ENCODE measurements at places on chromosomes 5 and 9. TPM values are rescaled to one million over a fixed set of nuclear protein-coding genes. Genes with fewer than 3 reads are reported as not detected.

GRCh38 chr9:11469745-11470144 is 856.9 kb upstream of the PTPRD start:
- no peak for DNase-seq

- DNase-seq: no peak
These were observed 5.7 kb downstream of the MAPKAP1 start for GRCh38 chr9:125701351-125701750.

DNA sequence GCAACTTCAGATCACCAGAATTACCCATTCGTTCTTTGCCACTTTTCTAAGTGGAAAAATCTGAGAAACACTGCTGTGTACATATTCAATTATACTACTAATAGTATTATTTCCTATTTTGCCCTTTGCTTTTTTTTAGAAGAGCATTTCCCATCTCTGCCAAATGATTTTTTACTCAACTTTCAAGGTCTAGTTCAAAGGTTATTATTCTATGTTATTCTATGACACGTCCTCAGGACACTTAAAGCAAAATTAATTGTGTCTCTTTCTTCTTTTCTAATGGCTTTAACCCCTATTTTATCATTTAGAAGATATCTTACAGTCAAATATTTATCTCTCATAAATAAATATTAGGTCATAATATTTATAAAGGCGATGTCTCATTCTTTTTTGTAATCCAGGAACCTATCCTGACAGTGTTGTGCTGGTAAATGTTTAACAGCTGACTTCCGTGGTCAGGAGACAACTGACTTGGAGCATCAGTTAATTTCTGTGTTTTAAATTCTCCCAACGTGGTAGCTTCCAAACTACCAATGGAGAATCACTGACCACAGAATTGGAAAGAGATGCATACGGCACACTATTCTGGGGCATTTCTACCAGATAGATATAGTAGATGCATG is 375.2 kb downstream of the ARRDC3 start:
- DNase-seq: no peak

DNA sequence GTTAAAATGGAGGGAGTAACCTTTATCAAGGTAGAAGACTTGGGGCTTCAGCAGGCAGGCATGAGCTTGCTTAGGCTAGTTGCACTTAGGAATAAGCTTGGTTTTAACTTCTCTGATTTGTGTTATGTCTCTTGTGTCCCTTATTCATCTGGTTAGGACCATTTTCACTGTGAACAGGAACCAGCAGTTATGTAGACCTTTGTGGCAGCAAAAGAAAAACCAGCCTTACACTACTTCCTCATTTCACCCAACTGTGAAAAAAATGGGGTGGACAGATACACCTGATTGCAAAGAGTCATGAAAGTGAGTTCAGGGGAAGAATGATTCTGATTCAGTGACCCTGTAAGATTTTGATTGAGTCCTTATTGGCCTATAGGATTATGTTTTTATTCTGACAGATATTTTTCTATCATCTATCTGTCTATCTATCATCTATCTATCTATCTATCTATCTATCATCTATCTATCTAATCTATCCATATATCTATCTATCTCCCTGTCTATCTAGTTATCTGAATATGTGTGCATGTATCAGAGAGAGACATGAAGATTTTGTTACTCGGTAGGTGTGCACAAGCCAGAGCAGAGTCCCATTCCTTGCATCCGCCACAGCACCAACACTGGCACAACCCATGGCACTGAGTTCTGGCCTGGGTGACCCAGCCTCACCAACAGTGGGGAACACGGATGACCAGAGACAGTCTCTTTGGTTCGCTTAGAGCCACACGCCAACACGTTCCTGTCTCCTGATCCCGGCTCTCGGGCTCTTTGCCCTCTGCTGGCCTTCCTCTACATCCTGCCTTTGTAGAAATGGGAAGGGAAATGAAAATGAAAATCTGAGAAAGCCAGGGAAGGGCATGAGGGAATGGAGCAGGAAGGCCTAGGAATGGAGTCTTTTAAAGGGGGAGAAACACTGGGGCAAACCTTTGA is 1.3 kb upstream of the ZNF366 start:
- no peak for DNase-seq

GRCh38 chr9:95425910-95426551 is 90.7 kb downstream of the PTCH1 start:
- peak; percentile 70 for DNase-seq

- peak; percentile 42 for DNase-seq
These were observed 10.3 kb upstream of the CD180 start for GRCh38 chr5:67206929-67207328.

PCDHGA4 gene
- 14.7 TPM for total RNA-seq

Measured in SJCRH30 (cell line).